ENCODE measurements at places on chromosomes 6 and 20. TPM values are rescaled to one million over a fixed set of nuclear protein-coding genes. Genes with fewer than 3 reads are reported as not detected.

The CST1 gene
- not detected for total RNA-seq

The POM121L2 gene
- total RNA-seq = not detected

The MPIG6B gene
- not detected for total RNA-seq

The CCN2 gene
- total RNA-seq = 100 TPM

The NKX2-2 gene
- total RNA-seq = not detected

The PIGU gene
- 8.8 TPM for total RNA-seq

The SNAP91 gene
- 0.49 TPM for total RNA-seq

The LINC00237 gene
- not detected for total RNA-seq

The HNF4A gene
- not detected for total RNA-seq

The NR2E1 gene
- total RNA-seq = not detected

The GMEB2 gene
- total RNA-seq = 16.6 TPM

The IL17F gene
- total RNA-seq = not detected

The C6orf58 gene
- not detected for total RNA-seq

The RAET1L gene
- total RNA-seq = not detected

The BTN1A1 gene
- not detected for total RNA-seq

The TMEM74B gene
- not detected for total RNA-seq

The TOX2 gene
- 1.5 TPM for total RNA-seq
